ENCODE measurements at places on chromosomes 4 and X.

DNA sequence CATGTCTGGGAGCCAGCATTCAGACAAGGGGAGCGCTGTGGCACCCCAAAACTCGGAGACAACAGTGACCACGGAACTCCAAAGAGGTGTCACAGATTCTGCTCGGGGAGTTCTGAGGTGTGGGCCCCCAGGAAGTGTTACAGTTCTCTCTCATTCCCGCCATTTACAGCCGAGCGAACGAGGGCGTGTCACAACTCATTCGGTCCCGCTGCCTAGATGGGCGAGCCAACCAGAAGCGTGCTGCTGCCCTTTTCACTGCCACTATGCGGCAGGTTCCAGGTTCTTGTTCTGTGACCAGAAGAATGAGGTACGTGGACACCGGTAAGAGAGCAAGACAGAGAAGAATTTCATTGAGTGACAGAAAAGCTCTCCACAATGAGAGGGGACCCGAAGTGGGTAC lies 1370.6 kb upstream of the AGA start:
- DNase-seq: no peak

- DNase-seq: no peak
Observed at GRCh38 chr4:119266153-119266552, 53.6 kb downstream of the USP53 start.

- no peak for DNase-seq
Observed at GRCh38 chr4:30837131-30837539, 117.0 kb downstream of the PCDH7 start.

DNA sequence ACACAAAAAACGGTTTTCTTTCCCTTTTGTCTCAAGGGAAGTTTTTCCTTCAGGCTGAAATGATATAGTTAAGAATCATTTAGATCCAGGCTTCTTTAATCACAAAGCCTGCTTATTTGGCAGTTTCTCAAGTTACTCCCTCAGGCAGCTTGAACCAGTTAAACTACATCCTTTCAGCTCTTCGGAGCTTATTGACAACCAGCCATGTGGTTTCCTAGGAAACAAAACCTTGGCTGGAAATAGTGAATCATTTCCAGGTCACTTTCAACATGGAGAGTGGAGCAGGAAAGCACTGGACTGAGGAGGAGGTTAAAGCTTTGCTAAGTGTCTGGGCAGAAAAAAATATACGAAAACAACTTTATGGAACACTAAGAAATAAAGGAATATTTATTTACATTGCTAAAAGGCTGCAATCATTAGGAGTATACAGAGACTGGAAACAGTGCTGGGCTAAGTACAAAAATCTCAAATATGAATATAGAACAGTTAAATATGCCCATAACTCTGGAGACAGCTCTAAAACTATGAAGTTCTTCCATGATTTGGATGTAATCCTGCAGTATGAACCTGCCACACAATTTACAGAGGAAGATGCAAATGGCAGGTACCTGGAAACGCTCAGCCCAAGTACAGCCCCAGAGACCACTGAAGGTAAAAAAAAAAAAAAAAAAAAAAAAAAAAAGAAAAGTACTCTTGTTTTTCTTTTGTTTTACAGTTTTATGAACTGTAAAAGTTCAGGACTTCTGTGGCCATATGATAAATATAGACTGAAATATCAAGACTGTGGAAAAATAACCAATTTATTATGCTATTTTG lies 23.2 kb upstream of the AASDH start:
- no peak for DNase-seq

- DNase-seq: no peak
Observed at GRCh38 chr4:19844446-19844845, 407.3 kb upstream of the SLIT2 start.

DNA sequence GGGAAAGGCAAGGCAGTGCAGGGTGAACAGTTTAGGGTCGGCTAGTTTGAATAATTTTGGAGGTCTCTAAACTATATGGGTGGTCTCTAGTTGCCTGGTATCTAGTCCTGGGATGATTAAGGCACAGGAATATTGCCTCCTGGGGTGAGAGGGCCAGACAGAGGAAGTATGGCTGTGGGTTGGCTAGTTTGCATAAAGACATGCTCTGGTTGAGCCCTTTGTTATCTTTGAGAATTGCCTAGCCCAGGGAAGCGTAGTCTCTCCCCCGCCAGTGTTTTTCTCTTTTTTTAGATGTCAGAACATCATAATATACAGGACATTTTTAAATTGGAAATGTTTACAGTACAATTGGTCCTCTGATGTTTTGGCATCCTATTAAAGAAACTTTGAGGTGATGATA lies 163.5 kb downstream of the PWWP3B start:
- no peak for DNase-seq

- no peak for DNase-seq
Observed at GRCh38 chr4:159410076-159410777, 307.3 kb downstream of the RAPGEF2 start.

- DNase-seq: no peak
Observed at GRCh38 chrX:50863471-50863870, 47.1 kb upstream of the BMP15 start.

- no peak for DNase-seq
Observed at GRCh38 chr4:143186649-143187048, 1.9 kb downstream of the USP38 start.

- DNase-seq: no peak
Observed at GRCh38 chr4:175054980-175055379, 136.8 kb downstream of the ADAM29 start.

GRCh38 chr4:26583538-26583864 lies 383 bp upstream of the TBC1D19 start:
- DNase-seq: no peak

DNA sequence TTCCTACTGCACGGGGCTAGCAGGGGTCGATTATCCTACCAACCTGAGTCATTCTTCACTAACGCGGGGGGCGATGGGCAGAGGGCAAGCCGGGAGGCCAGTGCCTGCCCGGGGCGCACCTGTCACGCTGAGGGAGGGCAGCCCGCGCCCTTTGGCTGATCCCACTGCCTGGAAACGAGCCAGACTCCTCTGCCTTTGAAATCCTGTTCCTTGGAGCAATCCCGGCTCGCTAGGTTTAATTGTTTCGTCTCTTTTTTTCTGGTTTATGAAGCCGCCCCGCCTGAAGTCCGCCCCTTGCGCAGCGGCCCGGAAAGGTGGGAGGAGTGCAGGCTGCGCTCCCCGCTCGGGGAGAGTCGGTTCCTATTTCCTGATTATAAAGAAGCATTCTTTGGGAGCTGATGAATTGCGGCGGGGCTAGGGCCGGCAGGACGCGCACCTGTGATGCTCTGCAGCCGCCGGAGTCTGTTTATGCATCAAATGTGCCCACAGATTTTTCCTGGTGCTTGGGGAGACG lies 484.2 kb downstream of the BCOR start:
- no peak for DNase-seq

GRCh38 chr4:97106161-97106560 lies 1037.1 kb downstream of the STPG2 start:
- no peak for DNase-seq

All from activated gamma-delta T cell (primary cell).